Bronchial epithelial cell (primary cell): ENCODE measurements at places on chromosomes 2 and 18.

- no peak for DNase-seq
These were observed 89.7 kb downstream of the EIPR1 start for GRCh38 chr2:3287896-3288295.

GRCh38 chr18:59094569-59094968, 45.1 kb upstream of the SEC11C start:
- DNase-seq = no peak

GRCh38 chr2:151905963-151906632, 77.9 kb upstream of the ARL5A start:
- no peak for DNase-seq

- DNase-seq = peak; percentile 95
These were observed 297.6 kb downstream of the CDCA7 start for GRCh38 chr2:173652311-173652710.

- DNase-seq = peak; percentile 71
These were observed at the start of gene HK2 for GRCh38 chr2:74833418-74834233. TSS of gene HK2 (plus strand) at chr2:74834127. CDS start at chr2:74834581, 454 bp downstream.

DNA sequence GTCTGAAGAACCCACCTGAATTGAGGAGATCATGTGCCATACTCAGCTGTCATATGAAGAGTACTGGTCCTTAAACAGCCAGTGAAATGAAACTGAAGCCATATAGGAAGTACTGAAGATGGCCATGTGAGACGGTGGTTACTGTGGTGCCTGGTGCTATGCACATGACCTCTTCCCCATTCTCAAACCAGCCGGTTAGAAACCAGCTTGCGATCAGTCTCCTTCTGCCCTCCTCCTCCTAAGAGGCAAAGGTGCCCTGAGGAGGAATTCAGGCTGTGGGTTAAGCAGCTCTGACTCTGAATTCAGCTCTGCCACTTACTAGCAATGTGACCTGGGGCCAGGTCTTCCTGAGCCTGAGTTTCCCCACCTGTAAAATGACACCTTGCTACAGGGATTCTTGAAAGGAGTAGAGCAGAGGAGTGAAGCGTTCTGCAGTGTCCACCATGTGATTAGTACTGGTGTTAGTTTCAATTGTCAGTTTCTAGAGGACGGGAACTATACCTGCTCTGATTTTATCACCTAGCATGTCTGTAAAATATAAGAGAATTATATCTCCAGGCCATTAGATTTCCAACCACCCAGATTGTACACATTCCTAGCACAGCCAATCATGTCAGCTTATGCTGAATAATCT, 5.1 kb downstream of the FECH start:
- DNase-seq = no peak

DNA sequence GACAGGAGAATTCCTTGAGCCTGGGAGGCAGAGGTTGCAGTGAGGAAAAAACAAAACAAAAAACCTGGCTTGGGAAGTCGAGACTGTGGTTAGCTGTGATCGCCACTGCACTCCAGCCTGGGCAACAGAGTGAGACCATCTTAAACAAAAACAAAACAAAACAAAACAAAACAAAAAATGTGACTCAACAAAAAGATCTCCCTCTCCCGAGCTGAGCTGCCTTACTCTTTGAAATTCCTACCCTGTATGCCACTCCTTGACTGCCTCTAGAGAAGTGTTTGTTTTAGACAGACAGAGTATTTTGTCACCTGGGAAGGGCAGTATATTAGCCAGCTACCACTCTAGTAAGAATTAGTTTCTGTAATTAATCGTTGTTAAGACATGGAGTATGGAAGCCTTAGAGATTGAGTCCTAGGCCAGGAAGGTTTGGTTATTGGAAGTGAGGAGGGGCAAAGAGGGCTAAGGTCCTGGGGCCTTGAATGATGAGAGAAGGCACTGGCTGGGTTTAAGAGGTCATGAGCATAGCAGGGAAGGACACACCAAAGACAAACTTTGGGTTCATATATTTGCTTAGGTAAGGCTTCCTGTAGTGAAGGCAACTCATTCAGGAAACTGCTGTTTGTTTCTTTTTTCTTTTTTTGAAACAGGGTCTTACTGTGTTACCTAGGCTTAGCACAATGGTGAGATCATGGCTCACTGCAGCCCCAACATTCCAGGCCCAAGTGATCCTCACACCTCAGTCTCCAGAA, 56.0 kb downstream of the HAUS1 start:
- DNase-seq = no peak

DNA sequence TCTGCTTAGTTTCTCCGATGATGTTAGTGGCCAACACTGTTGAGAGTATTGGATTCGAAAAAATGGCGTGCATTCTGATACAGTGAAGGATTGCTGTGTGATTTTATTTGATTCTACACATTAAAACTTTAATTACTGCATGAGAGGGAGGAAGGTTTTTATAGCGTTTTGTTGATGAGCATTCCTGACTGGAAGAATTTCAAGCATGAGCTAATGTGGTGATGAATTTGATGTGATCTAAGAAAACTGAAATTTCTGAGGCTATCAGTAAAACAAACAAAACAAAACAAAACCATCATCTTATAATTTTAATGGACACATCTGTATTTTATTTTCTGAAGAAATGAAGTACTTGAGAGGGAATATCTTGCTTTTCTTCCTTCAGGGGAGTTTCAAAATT, 59.6 kb downstream of the ITGB6 start:
- no peak for DNase-seq

DNA sequence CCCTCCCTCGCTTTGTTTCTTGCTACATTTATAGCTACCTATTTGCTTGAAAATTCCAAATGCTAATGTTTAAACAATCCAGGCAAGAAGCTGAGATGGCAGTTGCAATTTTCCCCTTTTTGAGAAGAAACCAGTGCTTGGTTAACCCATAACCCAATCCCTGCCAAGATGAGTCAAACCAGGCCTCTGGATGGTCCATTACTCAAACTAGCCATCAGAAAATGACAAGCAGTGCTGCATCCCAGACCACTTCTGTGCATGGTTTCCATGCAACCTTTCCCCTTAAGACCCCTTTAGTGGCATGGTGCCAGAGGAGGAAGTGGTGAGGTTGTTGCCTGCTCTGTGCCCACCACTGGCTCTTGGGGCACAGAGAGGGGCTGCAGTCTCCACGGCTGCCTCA, 131.2 kb upstream of the RMP24 start:
- DNase-seq = no peak

DNA sequence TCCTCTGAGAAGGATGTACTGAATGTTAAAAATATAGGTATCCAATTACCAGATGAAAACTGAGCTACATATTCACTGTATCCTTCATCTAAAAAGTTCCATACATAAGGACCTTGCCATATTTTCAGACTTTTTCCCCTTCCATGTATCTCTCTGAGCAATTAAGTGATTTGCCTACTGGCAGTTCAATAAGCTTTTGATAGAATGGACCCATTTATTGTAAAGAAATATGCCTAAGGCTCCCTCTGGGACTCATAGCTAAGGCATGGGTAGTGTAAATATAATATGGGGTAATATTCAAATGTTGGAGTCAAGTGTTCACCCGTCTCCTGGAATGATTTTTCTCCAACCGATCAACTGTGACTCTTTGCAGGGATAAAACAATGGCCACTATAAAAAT, 135.4 kb upstream of the FSHR start:
- DNase-seq = no peak

DNA sequence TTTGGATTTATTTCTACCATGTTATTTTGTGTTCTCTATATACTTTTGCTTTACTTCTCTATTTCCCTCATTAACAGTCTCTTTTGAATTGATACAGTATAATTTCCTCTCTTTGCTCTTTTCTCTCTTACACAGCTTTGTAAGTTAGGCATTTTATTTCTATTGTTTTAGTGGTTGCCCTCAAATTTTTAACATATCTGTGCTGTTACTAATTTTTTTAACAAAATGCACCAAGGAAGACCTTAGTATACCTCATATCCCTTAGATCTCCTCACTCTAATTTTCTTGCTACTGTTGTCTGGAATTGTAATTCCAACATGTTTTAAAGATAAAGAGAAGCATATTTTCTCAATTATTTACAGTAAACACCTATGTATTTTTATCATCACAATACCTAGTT, 416.8 kb upstream of the SLC14A2 start:
- DNase-seq = no peak
